ENCODE measurements at places on chromosomes 2 and 18. TPM values are rescaled to one million over a fixed set of nuclear protein-coding genes. Genes with fewer than 3 reads are reported as not detected.

The FBXO36 gene
- 1.9 TPM for total RNA-seq

The SERPINB4 gene
- total RNA-seq, result not detected

The ALPP gene
- total RNA-seq, result not detected

The TCF23 gene
- not detected for total RNA-seq

The RGPD3 gene
- 0.43 TPM for total RNA-seq

The ITGA6 gene
- total RNA-seq, result 12.1 TPM

The IL1A gene
- not detected for total RNA-seq

The TDRD15 gene
- not detected for total RNA-seq
